AG09309 (cell line): ENCODE measurements at places on chromosomes 16 and 17.

GRCh38 chr16:77062878-77063675 lies 127.9 kb upstream of the MON1B start:
- no peak for DNase-seq

DNA sequence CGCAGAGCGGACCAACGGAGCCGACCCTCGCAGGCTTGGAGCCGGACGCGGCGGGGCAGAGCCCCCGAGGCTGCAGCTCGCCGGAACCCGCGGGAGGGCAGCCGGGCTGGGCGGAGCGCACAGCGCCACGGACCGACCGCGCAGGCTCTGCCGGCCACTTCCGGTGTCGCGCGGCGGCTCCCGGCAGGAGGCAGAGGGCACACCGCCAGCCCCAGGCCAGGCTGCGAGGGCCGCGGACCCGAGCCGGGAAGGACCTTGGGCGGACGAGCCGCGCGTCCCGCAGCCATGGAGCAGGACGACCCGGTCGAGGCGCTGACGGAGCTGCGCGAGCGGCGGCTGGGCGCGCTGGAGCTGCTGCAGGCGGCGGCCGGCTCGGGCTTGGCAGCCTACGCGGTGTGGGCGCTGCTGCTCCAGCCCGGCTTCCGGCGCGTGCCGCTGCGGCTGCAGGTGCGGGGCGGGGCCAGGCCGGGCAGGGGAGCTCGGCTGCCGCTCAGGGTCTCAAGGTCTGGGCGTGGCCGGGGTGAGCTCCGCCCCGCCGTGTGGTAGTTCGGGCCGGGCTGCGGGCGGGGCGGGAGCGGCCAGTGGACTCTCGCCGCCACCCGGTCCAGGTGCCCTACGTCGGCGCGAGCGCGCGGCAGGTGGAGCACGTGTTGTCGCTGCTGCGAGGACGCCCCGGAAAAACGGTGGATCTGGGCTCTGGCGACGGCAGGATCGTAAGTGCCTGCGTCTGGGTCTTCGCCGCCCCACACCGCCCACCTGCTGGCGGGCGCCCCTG lies at the start of gene ANTKMT:
ANTKMT (plus strand) TSS at position 157 of the 775 bp plus-strand sequence; CDS start at position 286, 129 bp downstream.
- no peak for DNase-seq

- DNase-seq = no peak
These were observed 584 bp upstream of the SLC16A5 start for GRCh38 chr17:75087182-75087557.

DNA sequence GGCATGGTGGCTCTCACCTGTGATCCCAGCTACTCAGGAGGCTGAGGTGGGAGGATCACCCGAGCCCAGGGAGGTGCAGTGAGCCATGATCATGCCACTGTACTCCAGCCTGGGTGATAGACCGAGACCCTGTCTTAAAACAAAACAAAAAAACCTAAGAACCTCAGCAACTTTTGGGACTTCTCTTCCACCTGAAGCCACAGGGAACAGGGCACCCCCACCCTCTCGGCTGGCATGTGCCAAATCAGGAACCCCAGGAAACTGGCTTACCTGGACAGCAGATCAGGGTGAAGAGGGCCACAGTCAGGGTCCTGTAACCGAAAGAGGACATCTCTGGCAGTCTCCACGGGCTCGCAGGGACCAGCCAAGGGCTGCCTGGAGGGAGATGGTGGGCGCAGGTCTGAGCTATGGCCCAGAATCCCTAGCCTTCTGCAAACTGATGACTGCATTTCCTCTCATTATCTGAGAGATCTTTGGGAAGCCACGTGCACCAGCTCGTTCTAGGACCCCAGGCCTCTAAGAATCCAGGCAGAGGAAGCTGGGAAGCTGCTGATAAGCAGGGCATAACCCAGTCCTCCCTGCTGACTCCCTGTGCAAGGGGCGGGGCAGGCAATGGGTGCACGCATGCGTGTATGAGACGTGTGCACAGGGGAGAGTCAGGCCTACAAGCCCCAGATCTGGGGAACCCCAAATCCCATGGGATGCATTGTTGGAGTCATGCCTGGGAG lies 8.4 kb downstream of the PRR29 start:
- no peak for DNase-seq

- no peak for DNase-seq
These were observed 2.4 kb downstream of the RTN4RL1 start for GRCh38 chr17:2022647-2023240.

- DNase-seq = peak; percentile 18
These were observed 689.5 kb upstream of the RBFOX1 start for GRCh38 chr16:6643080-6643686.

DNA sequence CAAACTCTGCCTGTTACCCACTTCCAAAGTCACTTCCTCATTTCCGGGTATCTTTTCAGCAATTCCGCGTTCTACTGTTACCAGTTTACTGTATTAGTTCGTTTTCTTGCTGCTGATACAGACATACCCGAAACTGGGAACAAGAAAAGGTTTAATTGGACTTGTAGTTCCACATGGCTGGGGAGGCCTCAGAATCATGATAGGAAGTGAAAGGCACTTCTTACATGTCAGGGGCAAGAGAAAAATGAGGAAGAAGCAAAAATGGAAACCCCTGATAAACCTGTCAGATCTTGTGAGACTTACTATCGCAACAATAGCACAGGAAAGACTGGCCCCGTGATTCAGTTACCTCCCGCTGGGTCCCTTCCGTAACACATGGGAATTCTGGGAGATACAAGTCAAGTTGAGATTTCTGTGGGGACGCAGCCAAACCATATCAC lies 30.9 kb downstream of the PAFAH1B1 start:
- no peak for DNase-seq

GRCh38 chr16:72637306-72637705 lies 410.6 kb downstream of the ZFHX3 start:
- peak; percentile 37 for DNase-seq

- DNase-seq = peak; percentile 31
These were observed 28.1 kb upstream of the PECAM1 start for GRCh38 chr17:64418506-64419339.

GRCh38 chr17:77353684-77354419 lies 213.1 kb downstream of the SEC14L1 start:
- DNase-seq = no peak

DNA sequence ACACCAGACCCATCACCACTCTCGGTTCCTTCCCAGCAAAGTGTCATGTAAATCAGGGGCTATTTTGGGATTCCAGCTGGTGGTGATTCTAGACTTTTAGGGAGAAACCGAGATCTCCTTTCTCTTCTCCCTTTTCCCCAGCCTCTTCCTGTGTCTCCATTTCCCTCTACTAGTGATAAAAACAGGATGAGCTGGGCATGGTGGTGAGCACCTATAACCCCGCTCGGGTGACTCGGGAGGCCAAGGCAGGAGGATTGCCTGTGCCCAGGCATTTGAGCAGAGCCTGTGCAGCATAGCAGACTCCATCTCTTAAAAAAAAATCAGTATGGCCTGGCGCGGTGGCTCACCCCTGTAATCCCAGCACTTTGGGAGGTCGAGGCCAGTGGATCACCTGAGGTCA lies 6.1 kb downstream of the TBX21 start:
- DNase-seq = no peak

DNA sequence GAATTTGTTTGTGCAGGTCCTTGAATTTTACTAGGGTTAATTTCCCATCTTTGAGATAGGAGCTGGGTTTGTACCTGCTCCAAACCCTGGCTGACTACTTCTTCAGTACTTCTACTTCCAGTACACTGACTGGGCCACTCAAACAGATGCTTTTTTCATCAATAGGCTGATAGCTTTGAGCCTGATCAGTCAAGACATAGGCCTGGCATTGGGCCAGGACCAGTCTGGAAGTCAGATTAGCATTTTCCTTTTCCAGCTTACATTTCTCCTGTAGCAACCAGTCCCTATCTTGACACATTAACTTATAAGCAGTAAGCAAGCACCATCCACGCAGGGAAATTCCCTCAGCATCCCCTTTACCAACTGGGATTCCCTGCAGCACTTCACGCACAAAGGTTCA lies 7.5 kb upstream of the TMEM101 start:
- DNase-seq = no peak

- no peak for DNase-seq
These were observed 8.1 kb upstream of the KREMEN2 start for GRCh38 chr16:2955779-2956578.
